ENCODE measurements at places on chromosomes 2 and 18. TPM values are rescaled to one million over a fixed set of nuclear protein-coding genes. Genes with fewer than 3 reads are reported as not detected.

Gene SERPINB2
- total RNA-seq = not detected

Gene CXCR4
- 5.8 TPM for total RNA-seq

DNA sequence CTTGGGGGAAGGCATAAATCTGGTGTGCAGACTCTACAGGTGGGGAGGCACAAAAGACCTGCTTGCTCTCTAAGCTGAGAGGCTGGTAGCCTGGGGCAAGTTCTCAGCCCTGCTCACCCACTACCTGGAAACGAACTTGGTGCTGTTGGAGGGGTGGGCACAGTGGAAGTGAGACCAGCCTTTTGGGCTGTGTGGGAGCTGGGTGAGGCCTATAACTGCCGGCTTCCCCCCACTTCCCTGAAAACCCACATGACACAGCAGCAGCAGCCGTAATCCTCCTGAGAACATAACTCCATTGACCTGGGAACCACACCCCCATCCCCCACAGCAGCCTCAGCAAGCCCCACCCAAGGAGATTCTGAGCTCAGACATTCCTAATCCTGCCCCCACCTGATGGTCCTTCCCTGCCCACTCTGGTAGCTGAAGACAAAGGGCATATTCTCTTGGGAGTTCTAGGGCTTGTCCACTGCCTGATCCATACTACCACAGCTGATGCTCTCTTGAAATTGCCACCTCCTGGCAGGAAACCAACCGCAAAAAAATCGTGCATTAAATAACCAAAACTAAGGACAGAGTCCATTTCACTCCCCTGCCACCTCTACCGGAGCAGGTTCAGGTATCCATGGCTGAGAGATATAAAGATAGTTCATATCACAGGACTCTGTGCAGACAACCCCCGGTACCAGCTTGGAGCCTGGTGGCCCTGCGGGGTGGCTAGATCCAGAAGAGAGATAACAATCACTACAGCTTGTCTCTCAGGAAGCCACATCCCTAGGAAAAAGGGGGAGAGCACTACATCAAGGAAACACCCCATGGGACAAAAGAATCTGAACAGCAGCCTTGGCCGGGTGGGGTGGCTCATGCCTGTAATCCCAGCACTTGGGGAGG is 178.1 kb downstream of the NDUFA10 start:
- no peak for DNase-seq

DNA sequence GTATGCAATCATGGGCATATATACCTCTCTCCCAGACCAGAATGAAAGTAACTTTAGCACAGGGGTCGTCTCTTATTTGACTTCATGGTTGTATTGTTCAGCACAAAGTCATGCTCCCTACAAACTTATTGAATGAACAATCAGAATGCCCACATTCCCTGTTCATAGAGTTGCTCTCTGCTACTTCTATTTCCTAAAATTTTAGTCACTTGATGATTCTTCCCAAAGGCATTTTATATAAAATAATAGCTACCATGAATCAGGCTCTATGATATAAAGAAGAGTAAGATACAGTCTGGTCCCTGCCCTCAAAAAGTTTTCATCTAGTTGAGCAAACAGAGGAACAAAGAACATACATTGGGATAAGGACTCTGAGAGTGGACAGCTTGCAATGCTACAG is 162.2 kb downstream of the SLC39A10 start:
- no peak for DNase-seq

GRCh38 chr18:26407736-26408601 is 140.4 kb downstream of the KCTD1 start:
- no peak for DNase-seq
